ENCODE measurements at places on chromosomes 1 and 21.

DNA sequence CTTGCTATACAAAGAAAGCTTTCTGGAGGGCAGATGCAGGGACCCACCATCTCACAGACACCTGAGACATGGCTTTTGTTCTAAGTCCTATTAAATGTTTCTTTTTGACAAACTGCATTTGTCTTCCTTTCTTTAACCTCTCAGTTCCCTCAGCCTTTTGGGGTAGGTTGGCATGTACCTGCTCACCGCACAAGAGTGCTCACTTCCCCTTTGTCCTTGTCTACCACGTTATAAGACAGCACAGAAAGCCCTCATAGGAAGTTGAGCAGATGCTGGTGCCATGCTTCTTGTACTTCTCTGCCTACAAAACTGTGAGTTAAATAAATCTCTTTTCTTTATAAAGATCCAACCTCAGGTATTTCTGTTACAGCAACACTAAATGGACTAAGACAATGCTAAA is 31.9 kb upstream of the RGS21 start:
- no peak for DNase-seq

DNA sequence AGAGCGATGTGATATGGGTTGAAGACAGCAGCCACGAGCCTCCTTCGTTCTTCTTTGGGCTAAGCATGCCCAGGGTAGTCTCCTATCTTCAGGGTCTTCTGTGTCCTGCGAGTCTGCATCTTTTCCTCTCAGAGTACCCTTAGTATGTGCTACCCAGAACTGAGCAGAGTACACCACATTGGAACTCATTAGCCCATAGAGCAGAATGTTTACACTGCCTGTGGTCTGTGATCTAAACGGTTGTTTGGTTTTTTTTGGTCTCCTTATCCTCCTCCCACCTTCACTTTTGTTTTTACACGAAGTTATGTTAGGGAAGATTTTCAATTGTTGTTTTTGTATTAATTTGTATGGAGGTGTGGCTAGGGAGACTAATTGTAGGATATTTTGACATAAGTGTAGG is 126.4 kb downstream of the NEK7 start:
- DNase-seq, result no peak

- DNase-seq, result no peak
Measured at GRCh38 chr1:1597275-1597930, 2.5 kb downstream of the FNDC10 start.

GRCh38 chr21:22710721-22711120 is 1712.5 kb downstream of the NCAM2 start:
- DNase-seq, result no peak

GRCh38 chr1:159881622-159882526 is 18.1 kb downstream of the CFAP45 start:
- no peak for DNase-seq

- DNase-seq, result no peak
Measured at GRCh38 chr1:151963288-151963687, 30.4 kb downstream of the S100A10 start.

DNA sequence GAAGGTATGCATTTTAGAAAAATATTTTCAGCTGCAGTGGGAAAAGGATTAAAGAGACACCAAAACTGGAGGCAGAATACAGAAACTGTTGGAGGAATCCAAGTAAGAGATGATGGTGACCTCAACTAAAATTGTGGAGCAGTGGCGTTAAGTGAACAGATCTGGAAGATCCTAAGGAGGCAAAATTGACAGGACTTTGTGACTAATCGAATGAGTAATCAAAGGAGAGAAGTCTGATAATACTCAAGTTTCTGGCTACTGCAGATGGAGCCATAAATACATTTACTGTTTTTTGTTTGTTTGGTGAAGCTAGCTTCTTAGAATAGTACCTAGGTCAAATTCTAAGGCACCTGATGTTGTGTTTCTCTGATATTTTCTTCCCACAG is 3.1 kb downstream of the CTBS start:
- DNase-seq, result no peak

DNA sequence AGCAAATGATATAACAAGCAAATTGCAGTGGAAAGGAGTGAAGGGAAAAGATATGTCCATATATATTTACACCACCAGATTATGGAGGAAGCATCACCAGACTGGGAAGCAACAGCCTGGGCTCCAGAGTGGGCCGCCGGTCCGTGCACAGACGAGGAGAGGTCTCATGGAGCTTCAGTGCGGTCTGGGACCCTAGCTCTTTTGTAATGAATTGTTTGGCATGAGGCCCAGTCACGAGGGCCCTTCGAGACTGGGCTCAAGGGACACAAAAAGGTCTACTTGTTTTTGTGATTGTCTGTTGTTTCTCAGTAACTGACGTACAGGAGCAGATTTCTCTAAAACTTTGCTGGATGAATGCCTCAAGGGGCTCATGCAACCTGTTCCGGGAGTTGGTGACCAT is 12.9 kb upstream of the STUM start:
- no peak for DNase-seq

- no peak for DNase-seq
Measured at GRCh38 chr1:34845131-34845901, 14.2 kb downstream of the SMIM12 start.

DNA sequence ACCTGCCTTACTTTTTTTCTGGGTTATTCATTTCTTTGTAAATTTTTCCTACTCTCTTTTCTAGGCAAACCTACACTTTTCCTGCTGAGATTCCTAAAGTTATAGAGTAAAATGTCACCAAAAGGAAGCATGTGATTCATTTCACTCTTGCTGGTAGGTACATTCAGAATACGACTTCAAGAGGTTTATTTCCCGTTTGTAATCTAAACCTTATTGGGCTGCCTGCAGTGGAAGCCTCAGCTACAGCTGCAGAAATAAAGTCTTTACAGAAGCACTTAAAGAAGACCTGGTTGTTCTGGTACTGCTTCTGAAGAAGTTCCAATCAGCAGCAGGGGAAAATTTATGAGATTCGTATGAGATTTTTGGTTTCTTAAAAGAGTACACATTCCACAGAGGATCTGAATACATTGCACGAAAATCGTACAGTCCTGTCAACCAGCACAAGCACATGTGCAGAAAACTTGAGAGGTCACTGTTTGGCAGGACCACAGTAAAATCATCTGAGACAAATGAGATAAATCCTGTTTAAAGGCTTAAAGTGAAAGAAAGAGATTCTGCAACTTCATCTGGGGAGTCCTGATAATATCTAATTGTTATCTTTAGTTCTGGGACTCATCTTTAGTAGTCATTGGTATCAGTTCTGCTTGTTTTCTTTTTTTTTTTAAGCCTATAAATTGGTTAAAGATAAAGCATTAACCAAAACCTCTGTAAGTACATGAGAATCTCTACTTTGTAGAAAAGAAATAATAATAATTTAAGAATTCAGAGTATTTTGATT is 109.9 kb upstream of the ADGRL2 start:
- no peak for DNase-seq

GRCh38 chr21:45120975-45121374 is 46.6 kb downstream of the ADARB1 start:
- no peak for DNase-seq

DNA sequence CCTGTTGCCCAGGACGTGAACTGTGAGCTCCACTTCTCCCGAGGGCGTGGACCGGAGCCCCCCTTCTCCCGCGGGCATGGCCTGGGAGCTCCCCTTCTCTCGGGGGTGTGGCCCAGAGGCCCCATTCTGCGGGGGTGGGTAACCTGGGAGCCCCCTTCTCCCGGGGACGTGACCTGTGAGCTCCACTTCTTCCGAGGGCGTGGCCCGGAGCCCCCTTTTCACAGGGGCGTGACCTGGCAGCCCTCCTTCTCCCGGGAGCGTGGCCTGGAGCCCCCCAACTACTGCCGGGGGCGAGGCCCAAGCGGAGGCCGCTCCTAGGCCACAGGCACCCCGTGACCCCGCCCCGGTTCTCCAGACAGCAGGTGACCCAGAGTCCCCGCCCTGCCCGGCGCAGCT is 320 bp downstream of the C1orf174 start:
- no peak for DNase-seq

DNA sequence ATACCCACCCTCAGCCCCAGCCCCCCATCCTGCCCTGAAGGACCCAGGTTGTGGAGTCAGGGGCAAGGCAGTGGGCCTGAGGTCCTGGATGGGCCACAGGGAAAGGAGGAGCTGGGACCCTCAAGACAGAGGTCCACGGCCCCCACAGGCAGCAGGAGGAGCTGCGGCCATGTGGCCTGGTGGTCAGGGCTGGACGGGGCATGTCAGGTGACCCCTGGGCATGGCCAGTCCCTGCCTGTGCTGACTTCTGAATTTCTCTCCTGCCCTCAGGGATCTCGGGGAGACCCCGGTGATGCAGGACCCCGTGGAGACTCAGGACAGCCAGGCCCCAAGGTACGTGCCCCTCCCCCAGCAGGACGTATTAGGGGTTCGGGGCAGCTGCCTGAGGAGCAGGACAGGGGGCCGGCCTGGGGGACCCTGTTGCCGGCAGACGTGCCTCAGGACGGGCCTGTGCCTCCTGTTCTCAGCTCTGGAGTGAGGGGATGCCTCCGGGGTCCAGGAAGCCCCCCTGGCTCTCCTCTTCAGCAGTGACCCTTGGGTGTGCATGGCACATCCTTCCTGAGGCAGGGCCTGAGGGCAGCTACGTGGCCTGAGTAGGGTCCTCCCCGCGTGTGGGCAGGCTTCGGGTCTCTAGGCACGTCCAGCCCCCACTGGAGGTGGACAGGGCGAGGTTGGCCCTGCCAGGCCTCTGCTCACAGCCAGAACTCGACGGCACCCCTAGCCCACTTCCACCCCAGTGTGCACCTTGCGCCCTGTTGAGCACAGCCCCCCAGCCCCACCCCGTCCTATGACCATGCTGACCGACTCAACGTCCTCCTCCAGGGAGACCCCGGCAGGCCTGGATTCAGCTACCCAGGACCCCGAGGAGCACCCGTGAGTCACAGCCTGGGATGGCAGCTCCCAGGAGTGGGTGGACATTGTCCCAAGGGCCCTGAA is 23.6 kb downstream of the COL6A2 start:
- no peak for DNase-seq

GRCh38 chr1:151934048-151934493 is 24.8 kb upstream of the THEM4 start:
- DNase-seq, result no peak

- DNase-seq, result no peak
Measured at GRCh38 chr1:207952617-207953542, 42.0 kb upstream of the CD34 start.

DNA sequence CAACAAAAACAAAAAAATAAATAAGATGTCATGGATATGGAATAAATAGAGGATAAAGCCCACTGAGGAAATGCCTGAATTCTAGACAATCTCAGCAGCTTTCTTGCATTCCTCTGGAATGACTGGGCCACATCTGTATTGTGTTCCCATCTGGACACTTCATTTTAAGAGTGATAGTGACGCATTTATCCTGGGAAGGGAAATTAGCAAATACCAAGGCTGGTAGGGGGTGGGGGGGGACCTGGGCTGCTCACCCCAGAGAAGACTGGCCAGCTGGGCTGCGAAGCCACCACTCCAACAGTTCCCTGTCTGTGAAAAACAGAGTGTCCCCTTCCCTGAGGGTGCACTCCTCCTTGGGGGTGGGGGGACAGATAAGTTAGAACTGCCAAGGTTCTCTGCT is 106.3 kb downstream of the HIVEP3 start:
- DNase-seq, result no peak

DNA sequence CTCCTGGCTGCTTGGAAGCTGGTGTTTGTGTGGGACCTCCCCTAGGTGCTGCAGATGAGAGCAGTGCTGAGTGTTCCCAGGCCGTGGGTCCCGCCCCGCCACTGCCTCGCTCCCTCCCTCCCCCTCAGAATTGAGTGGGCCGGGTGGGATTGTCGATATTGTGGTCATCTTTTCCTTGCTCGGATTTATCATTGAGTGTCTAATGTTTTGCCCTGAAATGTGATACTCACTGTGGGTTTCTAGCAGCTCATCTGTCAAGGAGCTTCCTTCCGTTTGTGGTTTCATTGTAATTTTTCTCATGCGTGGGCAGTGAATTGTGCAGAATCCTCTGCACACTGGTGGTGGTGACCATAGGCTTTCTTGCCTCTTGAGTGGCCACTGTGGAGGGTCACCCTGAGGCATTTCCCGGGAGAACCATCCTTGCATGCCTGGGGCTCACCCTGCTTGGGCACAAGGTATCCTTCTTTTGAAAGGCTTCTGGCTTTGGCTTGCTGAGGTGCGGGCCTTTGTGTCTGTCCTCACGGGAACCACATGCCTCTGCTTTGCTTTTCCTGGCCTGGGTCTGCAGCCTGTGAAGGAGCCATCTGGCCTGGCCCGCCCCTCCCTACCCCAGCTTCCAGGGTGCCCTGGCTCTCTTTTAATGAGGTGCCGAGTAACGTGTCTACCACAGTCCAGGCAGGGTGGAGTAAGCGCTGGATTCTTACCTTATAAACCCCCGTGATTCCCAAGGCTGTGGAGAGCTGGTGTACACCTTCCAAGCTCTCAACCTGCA is 25.6 kb downstream of the SLX9 start:
- DNase-seq, result peak; percentile 13

DNA sequence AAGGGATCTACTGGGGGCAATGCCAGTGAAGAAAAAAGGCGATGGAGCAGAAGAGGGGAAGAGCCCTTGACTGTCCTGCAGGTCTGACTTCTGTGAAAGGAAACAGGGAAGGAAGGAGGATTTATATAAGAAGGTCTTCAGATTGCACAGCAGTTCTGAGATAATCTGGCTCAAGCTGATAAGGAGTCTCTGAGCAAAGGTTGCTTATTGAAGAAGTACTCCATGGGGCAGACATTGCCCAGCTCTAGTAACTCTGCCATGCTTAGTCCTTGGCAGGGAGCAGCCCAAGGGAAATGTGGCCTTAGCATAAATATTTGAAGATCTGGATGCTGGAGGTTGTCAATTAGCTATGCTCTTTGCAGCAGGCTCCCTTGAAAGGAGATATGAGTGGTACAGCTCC is 15.9 kb upstream of the TTF2 start:
- no peak for DNase-seq

Measured in stimulated activated CD8-positive, alpha-beta memory T cell treated with anti-CD3 and anti-CD28 coated beads, Interleukin-15, amount 100 ng/mL, for 4 hours (primary cell).